PC-9 (cell line): ENCODE measurements at places on chromosomes 1 and 21. TPM values are rescaled to one million over a fixed set of nuclear protein-coding genes. Genes with fewer than 3 reads are reported as not detected.

DNA sequence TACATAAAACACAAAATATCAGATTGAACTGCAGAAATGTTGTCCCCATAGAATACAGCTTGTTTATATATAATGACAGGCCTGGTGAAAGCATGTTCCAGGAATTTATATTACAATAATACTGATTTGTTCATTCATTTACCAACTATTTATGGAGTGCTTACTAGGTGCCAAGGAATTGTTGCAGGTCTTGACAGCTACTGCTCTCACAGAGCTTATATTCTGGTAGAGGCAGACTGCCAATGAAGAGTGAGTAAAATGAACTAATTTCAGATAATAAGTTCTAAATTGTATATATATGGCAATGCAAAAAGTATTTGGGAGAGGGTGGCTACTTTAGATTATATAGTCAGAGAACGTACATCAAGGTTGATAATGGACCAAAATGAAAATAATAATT, 152.0 kb downstream of the COQ8A start:
- no peaks in the 10 kb centered on the region for H3K27me3 ChIP-seq
- no peak overlapping the region for H3K27ac ChIP-seq
- no peak for DNase-seq
- no peak overlapping the region for H3K4me3 ChIP-seq
- H3K4me1 ChIP-seq: no peaks in the 10 kb centered on the region
- H3K36me3 ChIP-seq: peaks cover 12% of the 10 kb centered on the region; the same call in 1 of the 2 replicates

GRCh38 chr1:56957931-56958330, 7.9 kb downstream of the C8B start:
- H3K36me3 ChIP-seq: no peaks in the 10 kb centered on the region
- no peak overlapping the region for H3K27ac ChIP-seq
- peaks cover 45% of the 10 kb centered on the region for H3K27me3 ChIP-seq
- no peak overlapping the region for H3K4me3 ChIP-seq
- no peak for DNase-seq
- no peaks in the 10 kb centered on the region for H3K4me1 ChIP-seq

DNA sequence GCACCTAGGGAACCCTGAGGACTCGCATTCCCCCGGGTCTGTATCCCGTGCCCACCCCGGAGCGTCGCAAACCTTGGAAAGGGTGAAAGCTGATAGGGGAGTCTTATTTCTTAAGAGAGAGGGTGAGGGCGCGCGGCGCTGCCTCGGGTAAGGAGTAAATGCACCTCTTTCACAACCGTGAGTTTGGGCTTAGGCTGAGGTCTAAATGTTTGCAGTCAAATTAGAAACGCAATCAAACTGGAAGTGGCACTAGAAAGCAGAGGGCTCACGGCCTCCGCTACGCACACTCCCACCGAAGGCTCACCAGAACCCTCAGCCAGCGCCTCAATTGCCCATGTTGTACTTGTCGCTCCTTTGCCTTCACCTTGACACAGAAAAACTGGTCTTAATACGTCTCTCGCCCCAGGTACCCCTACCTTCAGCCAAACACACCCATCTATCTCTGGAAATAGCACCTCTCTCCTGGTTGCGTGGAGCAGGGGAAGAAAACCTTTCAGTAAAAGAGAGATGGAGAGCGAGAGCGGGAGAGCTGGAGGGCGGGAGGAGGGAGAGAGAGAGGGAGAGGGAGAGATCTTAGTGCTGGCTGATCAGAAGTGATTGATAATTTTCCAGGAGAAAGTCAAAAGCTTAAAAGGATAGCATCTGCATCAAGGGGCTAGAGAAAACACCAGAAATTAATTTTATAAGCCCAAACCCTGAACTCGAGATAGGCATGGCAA, 1.7 kb upstream of the HLX start:
- no peak overlapping the region for H3K4me3 ChIP-seq
- H3K27ac ChIP-seq: no peak overlapping the region
- no peak for DNase-seq
- H3K4me1 ChIP-seq: peaks cover 6% of the 10 kb centered on the region

GRCh38 chr1:223344491-223344890, 19.5 kb downstream of the SUSD4 start:
- H3K4me1 ChIP-seq: no peaks in the 10 kb centered on the region
- H3K27me3 ChIP-seq: no peaks in the 10 kb centered on the region
- no peak overlapping the region for H3K27ac ChIP-seq
- no peak overlapping the region for H3K4me3 ChIP-seq
- H3K36me3 ChIP-seq: no peaks in the 10 kb centered on the region
- DNase-seq: no peak

- no peaks in the 10 kb centered on the region for H3K4me1 ChIP-seq
- no peak overlapping the region for H3K27ac ChIP-seq
- no peak overlapping the region for H3K4me3 ChIP-seq
- DNase-seq: no peak
- peaks cover 6% of the 10 kb centered on the region for H3K27me3 ChIP-seq
Measured at GRCh38 chr1:175733722-175734121, 9.7 kb downstream of the TNR start.

GRCh38 chr21:42341776-42342542, 8.8 kb downstream of the TFF2 start:
- no peaks in the 10 kb centered on the region for H3K27me3 ChIP-seq
- no peaks in the 10 kb centered on the region for H3K36me3 ChIP-seq
- no peak for DNase-seq
- H3K4me3 ChIP-seq: no peak overlapping the region

DNA sequence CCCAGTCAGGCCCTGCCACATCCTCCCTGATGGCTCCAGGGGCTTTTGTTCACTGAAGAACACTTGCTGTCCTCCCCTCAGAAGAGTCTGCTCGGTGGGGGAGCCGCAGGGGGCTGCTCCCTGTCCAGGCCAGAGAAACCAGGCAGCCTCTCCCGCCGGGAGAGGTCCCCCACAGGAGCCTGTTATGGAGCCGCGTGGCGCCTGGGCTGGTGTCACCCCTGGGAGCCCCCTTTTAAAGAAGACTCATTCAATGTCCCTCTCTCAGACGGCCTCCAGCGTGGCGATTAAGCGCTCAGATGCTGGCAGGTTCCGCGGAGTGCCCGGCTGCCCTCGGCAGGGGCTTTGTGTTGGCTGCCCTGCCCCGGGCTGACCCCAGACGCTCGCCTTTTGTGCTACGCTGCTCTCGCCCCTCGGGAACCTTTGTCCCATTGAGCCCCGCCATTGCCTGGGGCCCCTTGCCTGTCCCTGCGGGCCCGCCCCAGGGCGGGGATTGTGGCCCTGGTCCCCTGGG, 43.1 kb downstream of the SKI start:
- no peaks in the 10 kb centered on the region for H3K36me3 ChIP-seq
- H3K27ac ChIP-seq: no peak overlapping the region
- H3K4me1 ChIP-seq: no peaks in the 10 kb centered on the region
- H3K4me3 ChIP-seq: no peak overlapping the region
- no peak for DNase-seq
- H3K27me3 ChIP-seq: no peaks in the 10 kb centered on the region

DNA sequence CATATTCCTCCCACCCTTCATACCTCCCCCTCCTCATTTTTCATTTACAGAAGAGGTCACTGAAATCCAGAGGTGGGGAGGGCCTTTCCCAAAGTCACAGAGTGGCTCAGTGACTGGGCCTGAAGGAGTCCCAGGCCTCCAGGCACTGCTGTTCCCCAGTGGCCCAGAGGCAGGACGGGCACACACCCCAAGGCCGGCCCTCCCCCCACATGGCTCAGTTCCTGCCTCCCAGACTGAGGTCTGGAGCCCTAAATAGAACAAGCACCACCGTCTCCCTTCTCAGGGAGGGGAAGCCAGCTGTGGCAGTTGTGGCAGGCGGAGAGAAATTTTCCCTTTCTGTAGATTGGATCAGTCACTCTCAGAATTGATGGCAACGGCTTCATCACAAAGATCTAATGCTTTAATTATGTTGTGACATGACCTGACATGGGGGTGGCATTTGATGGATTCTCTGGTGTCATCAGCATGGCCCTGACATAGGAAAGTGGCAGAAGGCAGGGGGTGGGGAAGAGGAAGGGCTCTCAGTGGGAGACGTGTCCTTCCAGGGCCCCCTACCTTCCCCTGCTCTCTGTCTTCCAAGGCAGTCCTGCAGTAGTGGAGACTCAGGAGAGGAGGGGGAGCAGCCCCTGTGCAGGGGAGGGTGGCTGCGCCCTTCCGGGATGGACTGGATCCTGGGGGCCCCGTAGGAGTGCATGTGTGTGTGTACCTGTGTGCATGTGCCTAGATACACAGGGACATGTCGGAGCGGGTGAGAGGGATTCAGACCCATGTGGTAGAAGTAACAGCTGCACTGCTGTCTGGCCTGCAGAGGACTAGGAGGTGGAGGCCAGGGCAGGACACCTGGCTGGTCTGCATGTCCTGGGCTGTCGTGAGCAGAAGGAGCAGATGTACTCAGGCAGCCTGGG, 41.2 kb upstream of the FOXO6 start:
- no peaks in the 10 kb centered on the region for H3K27me3 ChIP-seq
- no peak overlapping the region for H3K27ac ChIP-seq
- no peaks in the 10 kb centered on the region for H3K36me3 ChIP-seq
- H3K4me3 ChIP-seq: no peak overlapping the region

GRCh38 chr1:64917328-64917861, 49.0 kb downstream of the JAK1 start:
- peak overlapping the region; percentile 4; the same call in 1 of the 2 replicates for H3K4me3 ChIP-seq
- peak; percentile 86 for DNase-seq
- H3K27me3 ChIP-seq: no peaks in the 10 kb centered on the region
- H3K36me3 ChIP-seq: no peaks in the 10 kb centered on the region
- peaks cover 56% of the 10 kb centered on the region for H3K4me1 ChIP-seq

- DNase-seq: no peak
- no peaks in the 10 kb centered on the region for H3K36me3 ChIP-seq
- H3K4me3 ChIP-seq: no peak overlapping the region
- H3K4me1 ChIP-seq: no peaks in the 10 kb centered on the region
- H3K27ac ChIP-seq: no peak overlapping the region
- H3K27me3 ChIP-seq: no peaks in the 10 kb centered on the region
Measured at GRCh38 chr1:17061892-17062291, 8.1 kb upstream of the SDHB start.

DNA sequence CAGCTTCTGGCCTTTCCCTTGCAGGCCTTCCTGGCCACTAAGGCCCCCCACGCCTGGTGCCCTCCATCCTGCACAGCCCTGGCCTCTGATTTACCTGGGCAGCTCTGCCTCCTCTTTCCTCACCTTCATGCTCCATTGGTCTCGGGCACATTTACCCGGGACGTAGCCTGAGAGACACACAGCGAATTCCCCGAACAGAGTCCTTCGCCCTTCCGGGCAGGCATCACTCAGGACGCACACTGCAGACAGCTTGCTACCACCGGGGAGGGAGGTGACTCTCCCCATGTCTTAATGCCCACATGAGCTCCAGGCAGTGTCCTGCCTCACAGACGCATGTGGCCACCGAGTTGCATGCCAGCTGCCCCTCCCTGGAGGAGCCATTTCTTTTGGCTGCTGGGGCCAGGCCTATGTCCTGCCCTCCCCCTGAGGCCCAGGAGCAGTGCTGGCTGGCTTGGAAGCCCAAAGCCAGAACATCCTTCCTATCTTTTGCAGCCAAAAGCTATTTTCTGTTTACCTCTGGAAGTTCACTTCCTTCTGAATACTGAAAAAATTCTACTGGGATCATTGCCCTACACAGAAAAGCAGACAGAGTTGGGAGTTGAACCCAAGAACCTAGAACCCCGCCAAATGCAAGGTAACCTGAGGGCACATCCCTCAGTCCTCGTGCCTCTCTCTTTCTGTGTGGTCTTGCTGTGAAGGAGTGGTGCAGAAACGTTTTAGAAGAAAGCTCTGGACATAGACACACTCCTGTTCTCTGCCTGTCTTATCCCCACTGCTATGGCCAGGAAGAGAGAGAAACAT, 209.5 kb downstream of the TOMM20 start:
- no peaks in the 10 kb centered on the region for H3K4me1 ChIP-seq
- H3K36me3 ChIP-seq: no peaks in the 10 kb centered on the region
- H3K27me3 ChIP-seq: no peaks in the 10 kb centered on the region
- no peak overlapping the region for H3K27ac ChIP-seq
- DNase-seq: no peak

DNA sequence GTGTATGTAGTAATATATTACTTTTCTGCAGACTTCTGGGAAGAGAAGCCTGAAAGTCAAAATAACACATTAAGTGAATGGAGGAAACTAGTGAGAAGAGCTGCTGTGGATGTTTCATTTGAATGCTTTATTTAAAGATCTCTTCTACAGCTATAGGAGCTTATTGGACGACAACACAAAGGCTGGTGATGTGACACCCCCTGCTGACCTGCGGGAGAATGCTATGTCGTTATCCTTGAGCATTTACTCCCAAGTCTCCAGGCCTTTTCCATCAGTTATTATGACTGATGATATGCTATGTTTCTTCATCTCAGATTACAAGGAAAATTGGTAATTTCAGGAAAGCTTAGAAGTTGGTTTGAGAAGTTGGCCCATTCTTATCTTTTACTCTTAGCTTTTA, 22.3 kb upstream of the PLA2G4A start:
- no peak overlapping the region for H3K4me3 ChIP-seq
- no peaks in the 10 kb centered on the region for H3K4me1 ChIP-seq
- no peak overlapping the region for H3K27ac ChIP-seq
- DNase-seq: no peak
- H3K36me3 ChIP-seq: no peaks in the 10 kb centered on the region
- no peaks in the 10 kb centered on the region for H3K27me3 ChIP-seq

DNA sequence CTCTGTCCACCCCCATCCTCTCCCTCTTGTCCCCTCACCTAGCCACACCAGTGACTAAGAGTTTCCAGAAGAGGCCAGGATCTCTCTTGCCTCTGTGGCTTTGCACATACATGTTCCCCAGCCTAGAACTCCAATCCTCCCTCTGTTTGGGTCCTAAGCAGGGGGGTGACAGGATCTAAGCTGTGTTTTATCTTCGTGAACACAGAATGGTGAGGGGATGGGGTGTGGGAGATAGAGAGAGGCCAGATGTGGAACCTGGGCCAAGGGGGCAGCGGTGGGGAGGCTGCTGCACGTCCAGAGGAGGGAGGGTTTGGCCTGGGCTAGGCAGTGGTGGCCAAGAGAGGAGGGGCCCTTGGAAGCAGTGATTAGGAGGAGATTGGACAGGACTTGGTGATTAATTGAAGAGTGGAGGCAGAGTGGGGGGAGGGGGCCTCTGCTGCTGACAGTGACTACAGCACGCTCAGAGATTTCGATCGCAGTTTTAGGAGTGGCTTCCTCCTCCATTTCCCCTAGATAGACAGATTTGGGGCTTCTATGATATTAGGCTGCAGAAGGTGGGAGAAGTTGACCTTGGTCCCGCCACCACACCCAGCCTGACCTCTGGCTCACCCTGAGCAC, 17.1 kb upstream of the ADGRB2 start:
- H3K4me1 ChIP-seq: no peaks in the 10 kb centered on the region
- DNase-seq: no peak
- no peak overlapping the region for H3K4me3 ChIP-seq

Gene DTL
- total RNA-seq: 22.5 TPM in 2 replicates

Gene FCRL5
- not detected in 2 replicates for total RNA-seq

Gene FAM72C
- 1.3 and 1.7 TPM in 2 replicates for total RNA-seq

Gene SLC1A7
- total RNA-seq: not detected in 2 replicates

Gene TRNAU1AP
- total RNA-seq: 31.7 and 43.0 TPM in 2 replicates

Gene NTNG1
- total RNA-seq: not detected in 2 replicates

Gene FCRL1
- not detected in 2 replicates for total RNA-seq
